ENCODE measurements at places on chromosomes 3 and 15. TPM values are rescaled to one million over a fixed set of nuclear protein-coding genes. Genes with fewer than 3 reads are reported as not detected.

The TM4SF4 gene
- not detected for total RNA-seq

The FMN1 gene
- total RNA-seq = 0.59 TPM

The KCTD6 gene
- total RNA-seq = 8.4 TPM

The CNTN3 gene
- total RNA-seq = 0.78 TPM

The NRG4 gene
- total RNA-seq = not detected

The DENND4A gene
- 25.4 TPM for total RNA-seq

The DISP2 gene
- under 0.01 TPM for total RNA-seq

The PLA2G4E gene
- not detected for total RNA-seq

The PRTG gene
- total RNA-seq = 5.7 TPM

The TMC3 gene
- total RNA-seq = not detected

The PLCL2 gene
- 41.9 TPM for total RNA-seq

The ARHGEF26 gene
- 5.5 TPM for total RNA-seq

The MASP1 gene
- 7.0 TPM for total RNA-seq

The USF3 gene
- total RNA-seq = 10.0 TPM

The PCOLCE2 gene
- total RNA-seq = 28.0 TPM

The ROBO2 gene
- under 0.01 TPM for total RNA-seq

The C2CD4A gene
- not detected for total RNA-seq

The IL17RC gene
- 84.5 TPM for total RNA-seq

The HYKK gene
- total RNA-seq = 3.3 TPM

The TAGLN3 gene
- total RNA-seq = not detected

The SCAANT1 gene
- not detected for total RNA-seq

The CGGBP1 gene
- 59.6 TPM for total RNA-seq

The ZMYND10 gene
- 0.20 TPM for total RNA-seq

The NSMCE3 gene
- total RNA-seq = 5.9 TPM

The NDN gene
- 76.8 TPM for total RNA-seq

The HHLA2 gene
- total RNA-seq = not detected

The PTX3 gene
- total RNA-seq = 340 TPM

The PIGZ gene
- 3.3 TPM for total RNA-seq

The GRK7 gene
- not detected for total RNA-seq

The LRRC34 gene
- 9.8 TPM for total RNA-seq

Measured in subcutaneous preadipocyte (primary cell).